Stimulated activated CD8-positive, alpha-beta memory T cell treated with anti-CD3 and anti-CD28 coated beads, Interleukin-15, amount 100 ng/mL, for 4 hours (primary cell): ENCODE measurements at places on chromosomes 4 and X.

GRCh38 chr4:172648471-172648870 lies 520.1 kb upstream of the GALNT7 start:
- no peak for DNase-seq

- no peak for DNase-seq
Observed at GRCh38 chr4:1547131-1547855, 136.8 kb downstream of the FAM53A start.

DNA sequence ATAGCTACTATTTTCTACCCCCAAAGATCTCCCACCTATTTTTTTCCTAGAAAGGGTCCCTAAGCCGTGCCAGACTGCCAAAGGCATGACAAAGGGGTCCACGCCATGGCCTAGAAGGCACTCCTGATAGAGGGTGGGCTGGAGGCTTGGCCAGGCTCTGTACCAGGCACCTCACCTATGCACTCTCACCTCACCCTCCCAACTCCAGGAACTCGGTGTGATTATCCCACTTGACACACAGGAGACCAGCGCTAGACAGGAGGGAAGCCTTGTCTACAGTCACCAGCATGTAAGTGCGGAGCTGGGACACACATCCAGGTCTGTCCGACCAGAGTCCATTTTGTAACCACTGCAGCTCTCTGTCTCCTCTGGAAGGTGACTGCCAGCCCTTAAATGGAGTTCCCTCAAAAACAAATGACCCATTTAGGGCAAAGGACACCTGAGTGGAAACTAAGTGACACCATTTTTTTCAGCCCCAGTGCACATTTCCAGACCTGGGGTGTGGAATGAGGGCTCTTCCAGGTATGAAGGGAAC lies 106.4 kb downstream of the RTL5 start:
- no peak for DNase-seq

- no peak for DNase-seq
Observed at GRCh38 chrX:74246524-74246923, 57.5 kb upstream of the ZCCHC13 start.

GRCh38 chr4:48858130-48858529 lies 27.2 kb downstream of the OCIAD1 start:
- no peak for DNase-seq

GRCh38 chr4:24482871-24483270 lies 101.5 kb downstream of the DHX15 start:
- no peak for DNase-seq

DNA sequence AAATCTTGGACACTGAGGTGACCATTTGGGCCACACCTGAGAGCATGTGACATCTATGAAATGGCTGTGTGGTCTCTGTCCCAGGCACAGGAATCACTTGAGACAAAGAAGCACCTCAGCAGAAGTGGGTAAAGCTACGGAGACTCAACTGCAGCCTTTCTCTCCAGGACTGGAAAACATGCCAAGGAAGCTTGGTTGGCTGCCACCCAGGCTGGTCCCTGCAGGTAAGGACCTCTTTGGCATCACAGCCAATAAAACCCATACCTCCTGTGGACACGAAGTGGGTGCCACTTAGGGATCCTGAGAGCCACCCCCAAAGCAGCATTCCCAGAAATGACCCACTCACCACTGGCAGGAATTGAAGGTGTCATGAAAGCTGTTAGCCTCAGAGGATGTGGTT lies 74.6 kb downstream of the LEF1 start:
- DNase-seq: no peak

DNA sequence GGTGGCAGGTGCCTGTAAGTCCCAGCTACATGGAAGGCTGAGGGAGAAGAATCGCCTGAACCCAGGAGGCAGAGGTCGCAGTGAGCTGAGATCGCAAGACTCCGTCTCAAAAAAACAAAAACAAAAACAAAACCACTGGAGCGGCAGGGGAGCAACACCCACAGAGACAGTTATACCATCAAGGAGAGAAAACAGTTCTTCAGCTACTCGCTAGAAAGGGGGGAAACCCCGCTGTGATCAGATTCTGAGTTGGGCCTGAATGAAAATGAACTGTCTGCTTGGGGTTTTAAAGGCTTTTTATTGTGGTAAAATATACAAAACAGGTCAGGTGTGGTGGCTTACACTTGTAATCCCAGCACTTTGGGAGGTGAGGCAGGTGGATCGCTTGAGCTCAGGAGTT lies 16.8 kb upstream of the IRAK1 start:
- DNase-seq: no peak

DNA sequence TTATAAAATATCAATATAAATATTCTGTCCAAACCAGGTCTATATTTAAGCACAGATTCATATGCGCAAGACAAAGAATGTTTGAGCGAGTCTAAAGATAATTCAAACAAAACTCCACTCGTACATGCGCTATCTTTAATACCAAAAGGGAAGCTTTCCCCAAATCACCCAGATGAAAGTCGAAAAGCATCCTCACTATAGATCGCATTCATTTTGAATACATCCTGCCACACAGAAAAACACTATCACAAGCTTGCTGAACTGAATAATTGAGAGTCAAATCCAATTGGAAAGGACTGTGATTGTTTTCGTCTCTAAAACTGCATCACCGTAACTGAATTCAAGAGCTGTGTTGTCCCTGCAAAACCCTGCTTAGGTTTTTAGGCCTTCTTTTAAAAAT lies 685 bp downstream of the TASL start:
- no peak for DNase-seq

- no peak for DNase-seq
Observed at GRCh38 chrX:129983575-129984110, 1.2 kb downstream of the BCORL1 start.

GRCh38 chrX:79081895-79082512 lies 62.5 kb upstream of the GPR174 start:
- no peak for DNase-seq

- DNase-seq: no peak
Observed at GRCh38 chrX:142095651-142096245, 109.3 kb downstream of the MAGEC2 start.

DNA sequence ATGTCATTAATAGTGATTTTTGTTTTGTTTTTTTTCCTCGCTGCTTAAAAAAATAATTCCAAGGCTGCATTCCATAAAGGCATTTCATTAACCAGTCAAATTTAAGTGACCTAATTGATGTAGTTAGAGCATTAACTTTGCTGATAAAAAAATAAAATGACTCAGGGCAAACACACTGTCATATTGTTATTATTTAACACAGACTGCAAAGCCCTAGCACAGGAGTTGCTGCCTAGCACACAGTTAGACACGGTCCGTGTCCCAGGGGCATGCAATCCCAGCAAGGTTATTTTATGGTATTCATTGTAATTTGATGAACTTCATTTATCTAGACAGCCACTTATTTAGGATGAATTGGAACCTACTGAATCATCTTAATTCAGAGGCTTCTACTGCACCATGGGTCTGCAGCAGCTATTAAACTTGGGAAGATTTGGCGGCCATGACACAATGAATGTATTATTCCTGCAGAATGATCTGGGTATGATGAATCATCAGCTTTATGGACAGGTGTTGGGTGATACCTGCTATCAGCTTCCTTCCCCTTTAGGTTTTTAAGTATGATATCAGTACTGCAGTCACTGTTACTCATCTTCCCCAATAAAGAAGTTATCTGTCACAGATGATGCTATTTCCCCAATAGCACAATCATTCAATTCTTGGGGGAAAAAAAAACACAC lies 182.7 kb downstream of the PPARGC1A start:
- DNase-seq: no peak

DNA sequence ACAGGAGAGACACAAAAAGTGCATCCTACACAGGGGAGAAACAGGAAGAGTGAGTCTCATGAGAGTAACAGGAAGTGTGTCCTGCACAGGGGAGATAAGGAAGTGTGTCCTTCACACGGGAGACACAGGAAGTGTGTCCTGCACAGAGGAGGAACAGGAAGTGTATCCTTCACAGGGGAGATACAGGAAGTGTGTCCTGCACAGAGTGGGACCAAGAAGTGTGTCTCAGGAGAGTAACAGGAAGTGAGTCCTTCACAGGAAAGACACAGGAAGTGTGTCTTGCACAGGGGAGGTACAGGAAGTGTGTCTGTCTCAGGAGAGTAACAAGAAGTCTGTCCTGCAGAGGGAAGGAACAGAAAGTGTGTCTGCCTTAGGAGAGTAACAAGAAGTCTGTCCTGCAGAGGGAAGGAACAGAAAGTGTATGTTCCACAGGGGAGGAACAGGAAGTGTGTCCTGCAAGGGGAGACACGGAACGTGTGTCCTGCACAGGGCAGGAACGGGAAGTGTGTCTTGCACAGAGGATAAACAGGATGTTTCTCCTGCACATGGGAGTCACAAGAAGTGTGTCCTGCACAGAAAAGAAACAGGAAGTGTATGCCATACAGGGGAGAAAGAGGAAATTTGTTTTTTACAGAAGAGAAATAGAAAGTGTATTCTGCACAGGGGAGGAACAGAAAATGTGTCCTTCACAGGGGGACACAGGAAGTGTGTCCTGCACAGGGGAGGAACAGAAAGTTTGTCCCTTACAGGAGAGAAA lies 102.0 kb downstream of the ARSF start:
- no peak for DNase-seq

GRCh38 chr4:20299515-20299914 lies 47.8 kb downstream of the SLIT2 start:
- no peak for DNase-seq

DNA sequence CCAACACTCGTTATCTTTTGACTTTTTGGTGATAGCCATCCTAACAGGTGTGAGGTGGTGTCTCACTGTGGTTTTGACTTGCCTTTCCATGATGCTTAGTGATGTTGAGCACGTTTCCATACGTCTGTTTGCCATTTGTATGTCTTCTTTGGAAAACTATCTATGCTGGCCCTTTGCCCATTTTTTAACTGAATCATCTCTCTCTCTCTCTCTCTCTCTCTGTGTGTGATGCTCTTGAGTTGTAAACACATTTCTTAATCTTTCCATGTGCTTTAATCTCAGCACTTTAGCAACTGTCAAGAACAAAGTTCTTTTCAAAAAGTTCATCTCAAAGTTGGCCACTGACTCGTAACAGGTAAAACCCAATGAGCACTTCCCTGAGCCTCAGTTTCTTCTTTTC lies 10.5 kb downstream of the SORBS2 start:
- no peak for DNase-seq

- no peak for DNase-seq
Observed at GRCh38 chrX:124641737-124642491, 295.6 kb downstream of the SH2D1A start.

- no peak for DNase-seq
Observed at GRCh38 chr4:183599284-183599683, 59.7 kb downstream of the RWDD4 start.

- DNase-seq: no peak
Observed at GRCh38 chr4:111492496-111492895, 652.8 kb upstream of the FAM241A start.

DNA sequence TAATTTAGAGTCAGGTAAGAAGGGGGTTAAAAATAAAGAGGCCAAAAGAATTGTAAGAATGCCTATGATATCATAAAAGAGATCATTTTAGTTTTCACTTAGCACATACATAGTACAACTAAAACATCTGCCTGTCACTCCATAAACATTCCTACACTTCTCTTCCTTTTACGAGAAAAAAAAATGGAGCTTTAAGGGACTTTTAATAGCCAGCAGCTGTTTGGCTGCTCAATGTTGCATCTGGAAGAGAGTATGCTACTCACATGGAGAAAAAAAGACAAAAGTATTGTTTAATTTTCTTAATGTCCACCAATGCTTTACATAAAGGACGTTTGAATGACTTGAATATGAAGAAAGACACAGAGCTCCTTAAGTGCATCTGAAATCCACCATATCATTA lies 48.7 kb upstream of the TNIP3 start:
- no peak for DNase-seq

- DNase-seq: no peak
Observed at GRCh38 chr4:560731-561291, 15.3 kb downstream of the TMEM271 start.

DNA sequence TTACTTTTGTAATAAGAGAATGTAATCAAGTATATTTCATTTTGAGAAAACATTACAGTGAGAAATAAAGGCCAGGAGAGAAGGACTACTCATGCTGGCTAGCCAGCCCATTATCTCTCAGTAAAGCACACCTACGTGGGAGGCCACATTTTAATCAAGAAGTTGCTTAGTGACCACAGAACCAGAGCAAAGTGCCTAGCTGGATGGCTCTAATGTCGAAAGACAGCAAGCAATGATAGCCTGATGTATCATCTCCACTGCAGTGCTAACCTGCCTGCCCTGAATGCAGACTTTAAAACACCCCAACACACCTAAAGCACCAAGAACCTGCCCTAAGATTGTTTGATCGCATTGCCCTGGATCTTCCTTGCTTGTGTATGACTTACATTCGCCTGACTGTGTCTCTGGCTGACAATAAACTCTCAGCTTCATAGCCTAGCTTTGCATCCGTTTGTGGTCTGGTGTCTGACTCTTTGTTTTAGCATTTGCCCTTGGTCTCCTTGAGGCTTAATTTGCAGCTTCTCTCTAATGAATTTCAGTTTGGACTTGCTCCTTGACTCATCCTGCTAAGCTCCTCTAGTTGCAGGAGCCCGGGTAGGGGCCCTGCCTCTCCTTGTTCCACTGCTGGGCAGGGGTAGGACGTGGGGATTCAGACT lies 31.4 kb upstream of the SOWAHD start:
- no peak for DNase-seq

DNA sequence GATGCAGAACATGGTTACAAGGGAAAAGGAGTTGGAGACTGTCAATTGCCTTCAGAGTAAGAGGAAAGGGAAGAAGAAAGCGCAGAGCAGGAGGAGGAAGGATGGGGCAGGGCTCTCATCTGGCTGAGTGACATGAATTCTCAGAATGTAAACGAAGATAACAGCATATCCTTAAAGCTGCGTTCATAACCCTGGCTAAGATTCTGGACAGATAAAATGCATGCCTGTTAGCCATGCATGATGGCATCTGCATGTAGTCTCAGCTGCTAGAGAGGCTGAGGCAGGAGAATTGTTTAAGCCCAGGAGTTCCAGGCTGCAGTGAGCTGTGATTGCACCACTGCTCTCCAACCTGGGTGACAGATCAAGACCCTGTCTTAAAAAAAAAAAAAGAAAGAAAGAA lies 493.5 kb upstream of the PRKX start:
- DNase-seq: no peak

GRCh38 chrX:70554081-70554480 lies 109.4 kb downstream of the DLG3 start:
- no peak for DNase-seq

GRCh38 chr4:3630598-3631543 lies 98.6 kb upstream of the LRPAP1 start:
- DNase-seq: no peak

- no peak for DNase-seq
Observed at GRCh38 chr4:77113069-77113468, 37.3 kb upstream of the CCNI start.

DNA sequence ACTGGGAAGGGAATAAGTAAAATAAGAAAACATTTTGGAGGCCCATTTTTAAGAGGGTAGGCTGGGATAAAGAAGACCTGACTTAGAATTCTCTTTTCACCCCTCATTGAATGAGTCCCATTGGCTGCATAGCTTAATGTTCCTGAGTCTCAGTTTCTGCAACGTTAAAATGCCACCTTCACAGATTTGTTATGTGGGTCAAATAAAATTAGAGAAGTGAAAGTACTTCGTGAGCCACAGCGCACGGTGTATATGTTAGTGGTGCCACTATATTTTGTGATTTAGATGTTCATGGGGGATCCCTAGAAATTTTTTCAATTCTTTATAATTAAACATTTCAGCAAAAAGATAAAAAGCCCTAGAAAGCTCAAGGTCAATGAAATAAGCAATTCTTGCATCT lies 109.2 kb upstream of the HS3ST1 start:
- no peak for DNase-seq
